ENCODE measurements at places on chromosomes 7 and 10.

GRCh38 chr7:8210845-8211724 is 50.9 kb downstream of the ICA1 start:
- no peak for DNase-seq

DNA sequence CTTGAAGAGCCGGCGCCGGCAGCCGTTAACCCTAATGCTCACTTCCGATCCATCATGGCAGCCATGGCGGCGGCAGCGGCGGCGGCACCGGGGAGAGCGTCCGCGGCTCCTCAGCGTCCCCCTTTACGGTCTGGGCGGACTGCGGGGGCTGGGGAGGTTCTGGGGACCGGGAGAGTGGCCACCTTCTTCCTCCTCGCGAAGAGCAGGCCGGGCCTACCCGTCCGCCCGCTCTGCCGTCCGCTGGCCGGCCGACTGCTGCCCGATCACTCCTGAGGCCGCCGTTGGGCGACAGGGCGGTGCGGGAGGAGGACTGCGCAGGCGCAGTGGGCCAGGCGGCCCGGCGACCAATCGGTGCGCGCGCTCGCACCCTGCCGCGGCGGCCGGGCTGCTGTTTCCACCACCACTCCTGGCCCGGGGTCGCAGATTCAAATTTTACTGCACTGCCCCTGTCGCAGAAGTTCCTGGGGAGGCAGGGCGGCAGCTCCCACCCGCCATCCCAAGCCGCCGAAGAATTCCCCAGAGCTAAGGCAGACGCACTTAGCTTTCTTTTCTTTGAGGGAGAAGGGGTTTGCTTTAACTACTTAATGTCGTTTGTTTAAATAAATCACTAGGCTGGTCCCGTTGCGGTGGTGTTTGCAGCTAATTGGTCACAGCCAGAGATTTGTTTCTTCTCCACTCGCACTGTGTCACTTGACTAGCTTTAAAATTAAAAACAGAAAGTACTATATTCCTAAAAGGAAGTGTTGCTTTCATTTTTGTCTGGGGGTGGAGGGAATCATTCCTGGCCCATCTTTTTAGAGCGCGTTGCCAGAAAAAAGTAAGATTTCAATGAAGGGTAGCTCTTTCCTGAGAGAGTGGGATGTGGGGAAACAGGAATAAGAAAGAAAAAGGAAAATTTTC is at the start of gene KIF5B:
TSS of gene KIF5B (minus strand) at position 290 of the 900 bp plus-strand sequence. CDS start 452 bp downstream, outside the sequence.
- DNase-seq = peak; percentile 74

DNA sequence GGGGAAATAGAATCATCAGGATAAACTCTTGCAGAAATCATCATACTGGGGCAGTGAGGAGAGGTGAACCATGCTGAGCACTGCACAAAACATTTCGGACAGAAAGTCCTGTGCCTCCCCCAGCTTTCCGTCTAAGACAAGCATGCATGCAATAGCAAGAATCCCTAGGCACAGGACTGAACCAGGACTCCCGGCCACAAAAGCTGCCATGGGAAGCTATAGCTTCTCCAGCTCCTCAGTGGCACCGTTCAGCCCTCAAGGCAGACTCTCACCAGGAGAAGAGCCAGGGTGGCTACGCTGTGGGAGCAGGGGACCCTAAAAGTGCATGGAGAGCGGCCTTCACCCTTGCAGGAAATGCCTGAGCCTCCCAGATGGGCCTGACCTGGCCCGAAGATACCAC is 70.8 kb downstream of the ASB13 start:
- DNase-seq = no peak

DNA sequence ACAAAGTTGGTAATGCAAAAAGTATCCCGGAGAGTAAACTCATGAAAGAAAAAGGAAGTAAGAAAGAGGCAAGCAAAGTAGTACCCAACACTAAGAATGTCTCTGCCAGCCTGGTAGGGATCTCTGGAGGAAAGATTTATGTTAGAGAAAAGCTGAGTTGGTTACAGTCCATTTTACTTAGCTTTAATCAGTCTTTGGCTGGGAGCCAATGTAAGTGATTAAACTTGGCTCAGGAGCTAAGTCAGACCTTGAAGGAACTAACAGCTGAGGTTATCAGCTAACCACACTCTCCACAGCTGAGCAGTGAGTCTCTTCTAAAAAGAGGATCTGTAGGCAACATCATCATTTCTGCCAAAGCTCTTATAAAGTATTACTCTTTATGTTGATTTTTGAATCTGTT is 148.0 kb downstream of the ANKRD7 start:
- no peak for DNase-seq

- no peak for DNase-seq
Observed at GRCh38 chr7:107622894-107623293, 37.7 kb upstream of the SLC26A4 start.

GRCh38 chr7:80415522-80415921 is 96.3 kb downstream of the GNAT3 start:
- no peak for DNase-seq

DNA sequence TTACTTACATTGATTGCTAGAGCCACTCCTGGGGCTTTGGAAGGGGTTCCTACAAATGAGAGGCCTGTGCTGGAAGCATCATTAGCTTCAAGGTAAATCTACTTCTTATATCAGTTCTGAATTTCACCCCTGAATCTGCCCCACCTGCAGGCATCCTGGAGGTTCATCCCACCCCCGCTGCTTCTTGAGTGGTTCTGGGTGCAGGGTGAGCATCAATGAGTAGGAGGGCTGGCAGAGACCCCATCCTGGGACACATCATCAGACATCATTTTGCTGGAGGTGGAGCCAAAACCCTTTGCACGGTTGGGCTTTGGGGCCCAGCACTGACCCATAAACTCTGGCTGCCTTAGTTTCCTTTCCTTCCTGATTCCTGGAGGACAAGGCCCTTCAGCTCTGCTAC is 143.7 kb downstream of the PTPN20 start:
- no peak for DNase-seq

DNA sequence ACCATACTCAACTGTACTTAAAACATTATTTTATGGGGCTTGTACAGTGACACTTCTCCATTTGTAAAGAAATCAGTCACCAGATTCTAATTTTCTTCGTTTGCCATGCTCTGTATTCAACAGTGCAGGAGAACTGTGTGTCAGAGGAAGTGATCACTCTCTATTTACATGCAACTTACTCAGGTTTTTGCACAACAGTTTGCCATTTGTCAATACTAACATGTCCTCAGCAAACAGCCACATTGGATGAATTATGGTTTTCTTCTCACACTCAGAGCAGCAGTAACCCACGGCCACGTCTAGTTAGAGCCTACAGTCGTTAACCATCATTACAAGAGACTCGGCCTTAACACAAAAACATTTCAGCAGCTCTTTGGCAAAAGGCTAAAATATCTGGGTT is 69.2 kb upstream of the SP4 start:
- DNase-seq = no peak

- no peak for DNase-seq
Observed at GRCh38 chr10:110442746-110443145, 55.0 kb upstream of the DUSP5 start.

DNA sequence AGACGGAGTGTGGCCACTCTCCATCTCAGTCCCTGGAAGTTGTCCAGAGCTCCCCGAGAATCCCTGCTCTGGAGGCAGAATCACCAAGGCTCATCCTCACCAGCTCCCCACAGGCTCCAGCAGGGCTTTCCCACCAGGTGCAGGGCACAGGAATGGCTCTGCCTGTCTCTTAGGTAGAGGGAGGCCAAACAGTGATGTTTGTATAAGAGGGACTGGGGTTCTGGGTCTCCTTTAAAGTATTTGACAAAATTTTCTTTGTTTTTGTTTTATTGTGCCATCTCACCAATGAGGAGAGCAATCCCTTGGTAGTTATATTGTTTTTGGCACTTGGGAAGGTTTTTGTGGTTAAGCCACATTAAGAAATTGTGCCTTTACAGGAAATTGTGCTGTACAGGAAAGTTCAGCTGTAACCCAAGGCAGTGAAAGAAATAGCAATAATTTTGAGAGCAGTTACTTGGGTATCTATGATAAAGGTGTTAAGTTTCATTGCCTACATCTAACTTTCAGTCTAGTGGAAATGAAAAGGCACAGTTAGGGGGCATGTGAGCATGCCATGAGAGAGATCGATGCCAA is 219.3 kb upstream of the PRSS58 start:
- DNase-seq = no peak

DNA sequence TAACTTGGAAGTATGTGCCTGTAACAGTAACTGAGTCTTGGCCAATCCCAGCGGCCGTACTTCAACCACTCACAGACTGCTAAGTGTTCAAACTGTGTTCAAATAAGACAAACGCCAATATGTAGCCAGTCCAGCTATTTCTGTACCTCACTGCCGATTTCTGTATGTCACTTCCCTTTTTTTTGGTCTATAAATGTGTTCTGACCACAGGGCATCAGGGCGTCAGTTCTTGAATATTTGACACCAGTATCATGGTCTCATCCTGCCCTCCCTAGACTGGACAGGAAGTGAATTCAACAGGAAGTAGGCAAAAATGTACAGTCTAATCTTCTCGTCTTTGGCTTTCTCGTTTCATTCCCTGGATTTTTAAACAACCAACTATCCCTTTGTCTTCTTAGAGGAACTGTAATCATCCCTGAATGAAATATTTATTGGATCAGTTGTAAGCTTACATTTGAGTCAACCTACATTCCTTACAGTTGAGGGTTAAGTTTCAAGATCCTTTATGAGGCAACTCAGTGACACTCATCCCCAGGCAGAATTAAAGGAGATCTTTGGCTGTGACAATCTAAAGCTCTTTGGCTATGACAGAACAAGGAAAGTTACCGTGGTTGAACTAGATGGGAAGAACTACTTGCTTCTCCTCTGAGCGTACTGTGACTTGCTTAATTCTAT is 232.7 kb downstream of the NSUN6 start:
- no peak for DNase-seq

DNA sequence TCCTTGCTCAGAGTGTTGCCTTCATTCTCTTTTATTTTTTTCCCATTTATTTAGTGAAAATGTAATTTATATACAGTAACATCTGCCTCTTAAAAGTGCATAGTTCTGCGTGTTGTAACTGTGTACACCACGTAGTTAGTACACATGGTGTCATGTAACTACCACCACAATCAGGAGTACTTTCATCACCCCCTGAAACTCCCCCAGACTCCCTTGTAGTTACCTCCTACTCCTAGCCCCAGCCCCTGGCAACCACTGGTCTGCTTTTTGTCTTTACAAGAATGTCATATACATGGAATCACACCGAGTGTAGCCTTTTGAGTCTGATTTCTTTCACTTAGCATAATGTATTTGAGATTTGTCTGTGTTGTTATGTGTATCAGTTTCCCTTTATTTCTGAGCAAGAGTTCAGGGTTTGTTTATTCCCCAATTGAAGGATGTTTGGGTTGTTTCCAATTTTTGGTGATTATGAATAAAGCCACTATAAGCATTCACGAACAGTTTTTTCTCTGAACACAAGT is 50.6 kb downstream of the GRK5 start:
- no peak for DNase-seq

DNA sequence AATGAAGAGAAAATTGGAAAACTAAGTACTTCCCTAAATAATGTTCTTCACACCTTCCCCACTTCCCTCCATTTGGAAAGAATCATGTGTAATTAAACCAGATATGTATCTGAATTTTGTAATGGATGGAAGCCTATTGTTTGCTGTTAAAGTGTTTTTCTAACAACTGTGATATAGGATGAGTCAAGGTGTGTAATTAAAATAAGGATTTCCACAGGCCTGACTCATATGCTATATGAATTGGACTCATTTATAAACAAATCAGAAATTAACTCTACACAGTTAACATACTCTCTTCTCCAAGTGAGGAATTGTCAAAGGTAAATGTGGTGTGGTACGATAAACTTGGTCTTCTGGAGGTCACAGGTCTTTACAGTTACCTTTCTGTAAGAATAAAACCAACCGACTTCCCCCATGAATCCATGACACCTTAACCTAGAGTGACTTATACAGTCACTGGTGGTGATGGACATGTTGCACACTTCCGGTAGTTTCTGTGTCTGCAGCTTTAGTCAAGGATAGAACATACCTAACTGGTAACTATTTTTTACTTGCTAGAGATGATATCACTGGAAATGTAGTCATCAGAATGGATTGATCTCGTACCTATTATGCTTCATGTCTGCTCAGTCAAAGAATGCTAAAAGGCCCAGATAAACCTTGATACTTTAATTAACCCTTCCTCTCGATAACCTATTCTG is 12.8 kb downstream of the PNLIPRP3 start:
- DNase-seq = no peak
